ENCODE measurements at places on chromosomes 1 and 21. TPM values are rescaled to one million over a fixed set of nuclear protein-coding genes. Genes with fewer than 3 reads are reported as not detected.

GRCh38 chr21:41737651-41738324 is 29.1 kb downstream of the RIPK4 start:
- DNase-seq, result no peak

DNA sequence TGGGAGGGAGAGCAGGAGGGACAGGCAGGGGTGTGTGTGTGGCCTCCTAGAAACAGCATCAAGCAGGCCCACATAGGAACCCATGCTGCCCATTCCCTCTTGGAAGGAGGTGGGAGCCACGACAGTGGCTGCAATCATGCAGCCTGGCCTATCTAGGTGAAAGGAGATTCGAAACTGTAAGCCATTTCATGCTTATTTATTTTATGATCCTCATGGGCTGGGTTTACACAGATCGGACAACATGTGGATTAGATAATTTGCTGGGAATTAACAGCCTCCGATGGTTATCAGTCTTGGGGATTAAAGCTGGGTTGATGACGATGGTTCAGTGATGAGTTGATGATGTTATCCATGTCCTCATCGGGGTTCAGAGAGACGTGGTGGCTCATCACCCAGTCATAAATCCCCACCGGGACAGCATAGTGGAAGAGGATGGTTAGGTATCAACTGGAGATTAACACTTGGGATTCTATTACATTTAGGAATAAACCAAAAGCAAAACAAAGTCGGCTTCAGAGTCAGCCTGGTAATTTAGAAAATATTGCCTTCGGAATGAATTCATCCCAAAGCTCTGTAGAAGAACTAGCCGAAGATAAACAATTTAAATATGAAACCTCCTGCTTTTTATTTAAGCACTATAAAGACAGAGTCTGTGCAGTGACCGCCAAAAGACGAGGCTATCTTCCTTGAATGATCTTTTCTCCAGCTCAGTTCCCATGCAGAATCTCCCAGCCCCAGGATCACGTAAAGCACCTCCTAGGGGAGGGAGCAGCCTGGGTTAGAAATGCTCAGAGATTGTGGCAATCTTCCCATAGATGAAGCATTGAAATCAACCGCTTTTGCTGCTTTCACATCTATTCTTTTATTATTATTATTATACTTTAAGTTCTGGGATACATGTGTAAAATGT is 252.8 kb downstream of the FOXD2 start:
- DNase-seq, result no peak

GRCh38 chr21:31218830-31219608 is 125.0 kb downstream of the TIAM1 start:
- no peak for DNase-seq

- no peak for DNase-seq
Measured at GRCh38 chr1:160706526-160707235, 4.9 kb downstream of the CD48 start.

- no peak for DNase-seq
Measured at GRCh38 chr1:23673086-23673813, 18.4 kb upstream of the RPL11 start.

DNA sequence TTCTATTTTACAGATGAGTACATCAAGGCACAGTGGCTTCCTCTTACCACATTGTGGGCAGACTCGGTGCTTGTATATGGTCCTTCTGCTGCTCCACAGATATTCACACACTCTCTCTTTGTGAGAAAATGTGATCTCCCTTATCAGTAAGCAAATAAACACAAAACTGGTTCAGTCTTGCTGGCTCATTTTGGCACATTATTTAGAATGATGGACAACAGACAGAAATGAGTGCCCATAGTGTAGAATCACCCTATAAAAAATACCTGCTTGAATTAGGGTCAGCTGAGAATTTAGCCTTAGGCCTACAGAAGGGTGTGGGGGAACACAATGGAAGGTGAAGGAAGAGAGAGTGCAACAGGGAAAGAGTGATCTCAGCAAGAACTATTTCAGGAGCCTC is 423.1 kb downstream of the HLX start:
- no peak for DNase-seq

Gene ESRRG
- 0.44 TPM for total RNA-seq

DNA sequence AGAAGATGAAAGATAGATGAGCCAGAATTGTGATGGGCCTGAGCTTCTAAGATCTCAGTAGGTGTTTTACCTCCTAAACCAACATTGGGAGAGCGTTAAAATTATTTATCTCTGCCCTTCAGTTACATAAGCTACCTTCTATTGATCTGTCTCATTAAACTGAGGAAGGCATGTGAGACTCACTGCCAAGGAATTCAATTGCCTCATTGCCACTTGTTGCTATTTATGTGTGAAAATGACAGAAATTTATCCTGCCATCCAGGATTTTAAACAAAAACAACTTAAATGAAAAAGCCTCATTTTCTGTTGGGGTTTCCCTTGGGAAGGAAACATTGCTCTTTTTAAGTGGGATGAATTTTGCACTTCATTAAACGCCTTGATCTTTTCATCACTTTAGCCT is 78.7 kb upstream of the RUNX1 start:
- no peak for DNase-seq
